ENCODE measurements at places on chromosomes 1 and 21. TPM values are rescaled to one million over a fixed set of nuclear protein-coding genes. Genes with fewer than 3 reads are reported as not detected.

DNA sequence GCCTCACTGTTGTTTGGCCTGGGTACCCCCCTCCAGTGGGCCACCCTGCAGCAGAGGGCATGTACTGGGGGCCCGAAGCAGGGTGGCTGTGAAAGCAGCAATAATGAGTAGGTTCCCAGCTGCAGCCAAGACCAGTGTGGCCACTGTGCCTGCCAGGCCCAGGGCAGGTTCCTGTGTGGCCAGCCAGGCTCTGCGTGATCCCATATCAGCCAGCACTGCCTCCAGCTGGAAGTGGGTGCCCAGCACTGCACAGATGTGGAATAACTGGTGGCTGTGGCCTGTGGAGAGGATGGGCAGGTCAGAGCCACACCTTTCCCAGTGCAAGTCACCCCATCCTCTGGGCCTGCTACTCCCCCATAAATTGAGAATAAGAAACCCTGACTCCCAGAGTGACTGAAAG lies 2.1 kb downstream of the BGLAP start:
- H3K4me3 ChIP-seq: no peak overlapping the region
- peaks cover 6% of the 10 kb centered on the region for H3K4me1 ChIP-seq
- H3K27me3 ChIP-seq: peaks cover 16% of the 10 kb centered on the region
- H3K36me3 ChIP-seq: peaks cover 7% of the 10 kb centered on the region
- no peak for DNase-seq

The ZNF683 gene
- 0.40 TPM for total RNA-seq

GRCh38 chr1:20936216-20936615 lies 149.1 kb upstream of the HP1BP3 start:
- H3K4me3 ChIP-seq: no peak overlapping the region
- DNase-seq: no peak
- H3K36me3 ChIP-seq: no peaks in the 10 kb centered on the region
- H3K4me1 ChIP-seq: no peaks in the 10 kb centered on the region

GRCh38 chr1:46618754-46619415 lies 2.3 kb upstream of the MOB3C start:
- no peak overlapping the region for H3K4me3 ChIP-seq
- no peak for DNase-seq
- no peaks in the 10 kb centered on the region for H3K36me3 ChIP-seq
- H3K4me1 ChIP-seq: peaks cover 9% of the 10 kb centered on the region
- no peak overlapping the region for H3K27ac ChIP-seq

DNA sequence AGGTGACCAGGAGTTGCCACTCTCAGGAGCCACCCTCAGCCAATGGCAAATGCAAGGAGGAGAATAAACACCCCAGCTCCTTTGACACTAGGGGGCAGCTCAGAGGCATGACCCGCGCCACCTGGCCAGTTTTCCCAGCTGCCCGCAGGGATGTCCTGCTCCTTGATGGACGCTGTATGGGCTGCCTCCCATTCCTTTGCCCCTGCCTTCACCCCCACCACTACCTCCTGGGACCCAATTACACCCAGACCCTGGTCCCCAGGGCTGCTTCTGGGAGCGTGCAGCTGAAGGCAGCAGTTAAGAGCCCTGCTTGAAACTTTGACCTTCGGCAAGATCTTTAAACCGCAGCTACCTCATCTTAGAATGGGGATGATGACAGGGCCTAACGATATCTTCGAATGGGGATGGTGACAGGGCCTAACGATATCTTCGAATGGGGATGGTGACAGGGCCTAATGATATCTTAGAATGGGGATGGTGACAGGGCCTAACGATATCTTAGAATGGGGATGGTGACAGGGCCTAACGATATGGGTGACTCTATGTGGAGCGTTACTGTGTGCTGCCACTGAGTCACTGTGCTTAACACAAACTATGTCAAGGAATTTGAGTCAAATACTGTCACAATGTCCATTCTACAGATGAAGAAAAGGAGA lies 163.0 kb upstream of the KAZN start:
- H3K27ac ChIP-seq: no peak overlapping the region
- no peak for DNase-seq
- no peaks in the 10 kb centered on the region for H3K36me3 ChIP-seq
- H3K4me3 ChIP-seq: no peak overlapping the region
- H3K27me3 ChIP-seq: no peaks in the 10 kb centered on the region
- no peaks in the 10 kb centered on the region for H3K4me1 ChIP-seq

Data from lung (tissue), 17 donors.